Activated CD4-positive, alpha-beta T cell treated with anti-CD3 and anti-CD28 coated beads, Interleukin-2, amount 50 U/mL, for 4 hours (primary cell): ENCODE measurements at places on chromosomes 12 and 14.

DNA sequence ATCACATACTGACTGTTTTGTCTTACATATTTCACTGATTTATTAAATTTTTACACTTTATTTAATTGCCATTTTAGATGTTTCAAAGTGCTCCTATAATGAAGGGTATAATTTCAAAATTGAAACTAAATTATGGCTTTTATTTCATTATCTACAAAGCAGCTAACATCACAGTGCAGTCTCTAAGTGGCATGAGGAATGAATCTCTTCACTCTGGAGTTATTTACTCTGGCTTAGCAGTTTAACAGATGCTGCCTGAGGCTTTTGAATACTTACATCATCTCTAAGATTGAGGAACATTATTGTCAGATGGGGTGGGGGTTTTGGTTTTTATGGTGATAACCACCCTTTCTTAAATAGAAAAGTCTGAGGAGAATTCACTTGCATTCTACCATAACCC, 386.4 kb downstream of the TRHDE start:
- DNase-seq, result no peak

DNA sequence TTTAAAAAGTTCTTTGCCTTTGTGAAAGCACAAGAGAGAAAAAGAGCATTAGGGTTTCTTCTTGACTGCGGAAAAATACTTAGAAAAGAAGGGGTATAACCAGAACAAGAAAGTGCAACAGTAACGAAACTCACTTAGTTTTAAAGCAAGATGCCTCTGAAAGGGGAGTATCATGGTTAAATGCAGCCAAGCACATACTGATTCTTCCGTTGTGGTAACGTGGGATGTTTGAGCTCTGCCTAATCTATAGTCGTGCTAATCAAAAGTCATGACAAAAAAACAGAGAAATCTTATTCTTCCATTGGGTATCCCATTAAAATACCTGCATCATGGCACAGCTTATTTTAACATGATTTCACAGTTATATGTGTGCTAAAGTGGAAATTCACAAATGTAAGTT, 187.8 kb upstream of the LRFN5 start:
- DNase-seq, result no peak

GRCh38 chr14:23406244-23406643, 1.8 kb downstream of the MYH6 start:
- no peak for DNase-seq

DNA sequence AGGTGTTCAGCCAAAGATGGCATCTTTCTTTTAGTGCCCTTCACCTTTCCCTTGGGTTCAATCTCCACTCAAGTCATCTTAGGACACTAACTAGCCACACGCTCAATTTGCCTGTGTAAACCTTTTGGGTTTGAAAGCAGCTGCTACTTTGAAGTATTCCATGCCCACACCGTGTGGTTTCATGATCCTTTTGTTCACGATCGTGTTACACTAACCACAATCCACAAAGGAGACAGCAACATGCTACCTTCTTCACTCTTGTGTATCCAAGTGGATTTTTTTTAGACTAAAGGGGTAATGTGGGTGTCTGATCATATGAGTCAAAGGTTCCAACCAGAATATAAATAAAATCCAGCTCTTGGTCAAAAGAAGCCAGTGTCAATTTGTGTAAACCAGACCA, 122.7 kb upstream of the FAR2 start:
- DNase-seq, result no peak

DNA sequence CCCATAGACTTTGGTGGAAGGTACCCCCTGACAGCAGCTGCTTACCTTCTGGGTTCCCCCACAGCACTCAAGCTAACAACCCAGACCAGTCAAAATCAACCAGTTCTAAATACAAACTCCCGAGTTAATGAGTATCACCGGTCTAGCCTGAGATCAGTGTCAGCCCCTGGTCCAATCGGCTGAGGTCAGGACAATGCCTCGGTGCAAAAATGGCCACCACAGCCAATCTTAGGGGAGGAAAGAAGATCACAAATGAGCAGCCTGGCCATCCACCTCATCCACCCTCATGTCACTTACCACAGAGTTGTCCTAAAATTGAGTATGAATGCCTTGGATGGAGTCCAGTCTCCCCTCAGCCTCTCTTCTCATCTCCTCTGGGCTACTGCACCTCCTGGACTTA, 128.5 kb downstream of the PHETA1 start:
- no peak for DNase-seq
